ENCODE measurements at places on chromosomes 7 and 10.
A peak's percentile ranks its signal among the peaks of the same experiment; 100 is the strongest.

DNA sequence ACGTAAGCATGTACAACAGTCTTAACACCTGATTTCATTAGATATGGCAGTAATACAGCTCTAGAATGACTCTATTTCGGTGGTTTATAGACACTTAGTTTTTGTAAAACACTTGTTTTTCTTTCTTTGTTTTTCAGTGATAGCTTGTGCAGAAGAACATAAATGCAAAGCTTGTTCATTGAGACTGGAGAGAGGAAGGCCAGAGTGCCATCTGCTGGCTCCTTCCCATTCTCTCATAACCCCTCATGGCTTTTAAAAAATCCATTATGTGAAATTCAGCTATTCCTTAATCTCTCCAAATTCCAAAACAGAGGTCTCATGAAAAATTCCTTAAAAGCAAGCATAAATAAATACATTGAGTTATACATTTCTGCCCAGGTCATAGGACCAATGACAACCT lies 76.3 kb downstream of the CACNB2 start:
- DNase-seq, result no peak

DNA sequence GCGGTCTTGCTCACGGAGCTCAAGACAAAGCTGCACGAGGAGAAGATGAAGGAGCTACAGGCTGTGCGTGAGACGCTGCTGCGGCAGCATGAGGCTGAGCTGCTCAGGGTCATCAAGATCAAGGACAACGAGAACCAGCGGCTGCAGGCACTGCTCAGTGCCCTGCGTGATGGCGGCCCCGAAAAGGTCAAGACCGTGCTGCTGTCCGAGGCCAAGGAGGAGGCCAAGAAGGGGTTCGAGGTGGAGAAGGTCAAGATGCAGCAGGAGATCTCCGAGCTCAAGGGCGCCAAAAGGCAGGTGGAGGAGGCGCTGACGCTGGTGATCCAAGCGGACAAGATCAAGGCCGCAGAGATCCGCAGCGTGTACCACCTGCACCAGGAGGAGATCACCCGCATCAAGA lies 51.4 kb downstream of the JAKMIP3 start:
- DNase-seq, result peak; percentile 36

DNA sequence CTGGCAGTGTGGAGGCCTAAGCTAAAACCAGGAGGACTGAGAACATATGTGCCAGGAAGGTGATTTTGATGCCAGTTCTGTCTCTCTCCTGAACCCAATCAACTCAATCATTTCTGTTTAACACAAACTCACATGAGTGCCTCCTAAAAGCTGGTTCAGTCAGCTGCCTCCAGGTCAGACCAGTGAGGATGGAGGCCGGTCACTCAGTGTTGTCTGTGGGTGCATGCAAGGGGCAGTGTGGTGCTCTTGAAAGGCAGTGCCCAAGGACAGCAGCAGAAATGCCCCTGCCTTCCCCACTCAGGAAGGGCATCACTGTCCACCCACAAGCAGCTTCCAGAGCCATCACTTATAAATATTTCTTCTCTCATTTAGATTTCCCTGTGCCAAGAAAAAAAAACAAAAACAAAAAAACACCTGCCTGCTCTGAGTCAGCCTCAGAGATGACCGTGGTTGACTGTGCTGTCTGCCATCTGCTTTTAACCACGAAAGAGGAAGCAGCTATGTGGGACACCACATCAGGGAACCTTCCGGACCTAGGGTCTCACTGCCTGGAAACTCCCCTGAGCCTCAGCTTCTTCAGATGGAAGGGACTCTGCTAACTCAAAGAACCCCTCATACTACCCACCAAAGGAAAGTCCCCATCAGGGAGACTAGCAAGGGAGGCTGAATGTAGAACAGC lies 39.1 kb downstream of the VOPP1 start:
- DNase-seq, result no peak

- DNase-seq, result no peak
Observed at GRCh38 chr7:69130396-69130795, 467.9 kb upstream of the AUTS2 start.

DNA sequence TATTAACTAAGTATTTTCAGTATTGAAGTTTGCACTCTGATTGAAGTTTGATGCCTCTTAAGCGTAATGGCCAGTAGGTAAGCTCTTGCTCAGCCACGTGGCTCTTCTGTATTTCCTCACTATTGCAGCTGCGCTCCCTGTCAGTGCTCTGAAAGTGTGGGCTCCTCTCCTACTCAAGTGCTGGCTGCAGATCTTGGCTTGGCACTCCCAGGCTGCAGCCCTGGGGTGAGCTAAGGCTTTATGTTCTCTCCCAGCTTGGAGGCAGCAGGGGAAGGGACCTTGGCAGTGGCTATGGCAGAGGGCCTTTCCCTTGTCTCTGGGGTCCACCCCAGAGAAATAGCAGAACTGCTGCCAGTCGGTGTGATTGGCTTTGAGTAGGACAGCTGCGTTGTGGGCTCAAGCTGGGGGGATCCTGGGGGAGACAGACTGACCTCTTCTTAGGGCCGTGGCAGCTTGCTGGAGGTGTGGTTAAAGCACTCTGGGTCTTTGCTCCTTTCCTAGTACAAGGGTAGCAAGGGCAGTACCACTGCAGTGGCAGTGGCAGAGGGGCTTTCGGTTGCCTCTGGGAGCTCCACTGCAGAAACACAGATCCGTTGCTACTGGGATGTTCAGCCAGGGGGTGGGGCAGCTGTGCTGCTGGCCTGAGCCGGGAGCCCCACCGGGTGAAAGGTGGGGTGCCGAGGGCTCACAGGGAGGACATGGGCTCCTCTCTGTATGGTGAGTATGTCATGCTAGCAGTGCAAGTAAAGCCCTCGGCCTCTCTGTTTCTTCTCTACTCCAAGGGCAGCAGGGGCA lies 100.5 kb downstream of the GLCCI1 start:
- no peak for DNase-seq

DNA sequence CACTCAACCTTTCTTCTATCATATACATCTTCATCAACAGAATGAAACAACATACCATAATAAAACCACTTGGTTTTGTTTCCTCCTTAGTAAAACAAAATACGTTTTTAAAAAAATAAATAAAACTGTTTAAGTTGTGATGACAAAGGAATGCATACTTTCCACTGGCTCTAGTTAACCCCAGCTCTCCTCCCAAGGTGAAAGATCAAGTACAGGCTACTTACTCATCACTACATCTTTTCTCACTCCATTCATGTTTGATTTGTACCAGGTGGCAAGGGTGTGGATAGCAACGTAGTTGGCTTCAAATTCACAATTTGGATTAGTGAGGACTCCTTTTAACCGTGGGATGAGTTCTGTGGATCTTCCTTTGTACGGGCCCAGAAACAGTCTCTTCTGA lies 14.7 kb downstream of the OGA start:
- no peak for DNase-seq

All from lower lobe of right lung (tissue), 2 donors.